ENCODE measurements at places on chromosomes 2 and 18.
A peak's percentile ranks its signal among the peaks of the same experiment; 100 is the strongest.

DNA sequence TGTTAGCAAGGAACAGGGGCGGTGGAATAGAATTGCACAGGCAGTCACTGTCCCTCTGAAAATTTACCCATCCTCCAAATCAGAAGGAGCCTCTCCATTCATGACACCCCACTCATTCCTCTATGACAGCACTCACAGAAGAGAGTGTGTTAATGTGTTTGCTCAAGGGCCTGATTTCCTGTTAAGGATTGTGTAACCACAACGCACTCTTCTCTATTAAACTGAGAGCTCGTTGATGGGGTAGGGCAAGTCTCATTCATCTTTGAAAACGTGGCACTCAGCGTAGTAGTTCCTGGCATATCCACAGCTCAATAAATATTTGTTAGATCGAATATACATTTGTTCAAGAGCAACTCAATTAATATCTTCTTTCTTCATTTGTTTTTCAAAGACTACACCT is 106.4 kb downstream of the VAPA start:
- no peak for DNase-seq

GRCh38 chr18:48627216-48627615 is 88.4 kb downstream of the CTIF start:
- no peak for DNase-seq

DNA sequence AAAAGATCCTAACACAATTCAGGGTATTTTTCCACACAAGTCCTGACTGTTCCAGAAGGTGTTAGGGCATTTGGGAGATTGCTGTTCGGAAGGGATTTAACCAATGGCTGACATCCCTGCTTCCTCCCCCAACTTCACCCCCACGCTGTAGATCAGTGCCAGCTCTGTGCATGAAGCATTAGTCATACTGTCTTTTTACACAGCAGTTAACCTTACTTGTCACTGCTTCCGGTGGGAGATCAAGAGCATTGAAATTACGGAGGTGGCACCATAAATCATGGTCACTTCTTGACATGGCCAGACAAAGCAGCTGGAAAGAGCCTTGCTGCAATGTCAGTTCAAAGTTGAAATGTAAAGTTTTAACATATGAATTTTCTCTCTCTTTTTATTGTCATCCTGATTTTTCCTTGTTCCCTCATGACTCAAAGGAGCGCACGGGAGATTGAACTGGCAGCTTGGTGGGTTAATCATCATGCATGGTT is 70.2 kb downstream of the HRH4 start:
- DNase-seq = no peak

GRCh38 chr2:84496386-84496785 is 19.9 kb upstream of the DNAH6 start:
- DNase-seq = no peak

- DNase-seq = peak; percentile 77
Observed at GRCh38 chr2:61536572-61537276, 1.4 kb downstream of the XPO1 start.

DNA sequence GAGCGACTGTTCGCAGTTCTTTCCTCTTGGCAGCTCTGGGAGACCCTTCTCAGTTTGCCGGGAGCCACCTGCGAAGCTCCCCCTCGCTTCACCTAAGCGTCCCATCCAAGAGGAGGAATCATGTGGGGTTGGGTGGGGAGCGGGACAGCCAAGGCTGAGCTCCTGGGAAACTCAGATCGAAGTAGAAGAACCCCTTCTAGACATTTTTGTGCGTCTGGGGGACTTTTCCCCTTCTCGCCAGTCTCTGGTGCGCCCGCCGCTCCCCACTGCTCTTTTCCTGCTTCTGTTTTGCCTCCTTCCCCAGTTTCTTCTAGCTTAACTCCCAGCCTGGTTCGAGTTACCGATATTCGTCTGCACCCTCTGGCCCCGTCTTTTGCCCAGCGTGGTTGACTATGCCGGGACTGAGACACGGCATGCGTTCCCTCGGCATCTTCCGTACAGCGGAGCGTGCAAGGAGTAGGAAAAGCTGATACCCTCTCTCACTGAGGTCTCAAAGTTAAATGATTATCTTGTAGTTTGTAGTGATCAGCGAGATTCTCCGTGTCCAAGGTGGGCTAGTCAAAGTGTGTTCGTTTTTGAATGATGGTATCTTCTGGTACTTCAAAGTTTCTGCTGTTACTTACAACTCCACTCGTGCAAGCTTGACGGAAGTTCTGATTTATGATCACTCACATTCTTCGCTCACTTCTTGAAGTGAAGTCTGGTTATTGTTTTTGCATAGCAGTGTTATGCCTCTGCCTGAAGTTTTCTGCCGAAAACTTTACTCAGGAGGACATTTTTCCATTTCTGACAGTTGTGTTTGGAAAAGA is 664 bp downstream of the CAMKMT start:
- peak; percentile 23 for DNase-seq

DNA sequence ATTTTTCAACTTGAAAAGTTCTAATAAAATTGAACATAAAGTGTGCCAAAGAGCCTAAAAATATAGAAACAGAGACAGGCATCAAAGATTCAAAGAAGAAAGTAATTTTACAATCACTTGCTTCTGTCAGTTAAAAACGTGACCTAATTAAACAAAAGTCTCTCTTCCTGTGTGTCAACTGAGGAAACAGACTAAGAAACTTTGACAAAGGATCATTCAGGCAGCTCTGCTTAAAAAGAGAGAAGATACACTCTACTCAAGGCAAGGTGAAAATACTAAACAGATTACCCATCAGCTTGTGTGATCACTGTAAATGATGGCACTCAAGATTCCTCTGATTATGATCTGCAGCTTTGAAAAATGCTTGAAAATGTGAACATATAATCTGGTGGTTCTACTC is 47.8 kb downstream of the DYM start:
- no peak for DNase-seq

DNA sequence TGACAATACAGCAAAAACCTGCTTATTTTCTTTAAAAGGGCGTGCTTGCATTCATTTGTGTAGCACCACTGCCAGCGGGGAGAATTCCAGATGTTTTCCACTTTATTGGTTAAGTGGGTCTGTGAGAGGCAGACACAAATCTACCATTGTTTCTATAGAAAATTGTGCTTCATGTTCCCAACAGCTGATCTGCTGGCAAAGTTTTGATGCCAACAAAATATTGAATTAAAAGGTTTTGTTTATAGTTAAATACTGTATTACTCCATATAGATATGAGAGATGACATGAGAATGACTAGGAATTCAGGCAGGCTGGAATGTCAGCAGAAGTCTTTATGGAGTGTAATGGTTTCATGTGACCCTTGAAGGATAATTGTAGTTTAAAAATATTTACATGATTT is 182.7 kb downstream of the MC4R start:
- no peak for DNase-seq

- no peak for DNase-seq
Observed at GRCh38 chr2:171763602-171764001, 76.3 kb downstream of the DYNC1I2 start.

DNA sequence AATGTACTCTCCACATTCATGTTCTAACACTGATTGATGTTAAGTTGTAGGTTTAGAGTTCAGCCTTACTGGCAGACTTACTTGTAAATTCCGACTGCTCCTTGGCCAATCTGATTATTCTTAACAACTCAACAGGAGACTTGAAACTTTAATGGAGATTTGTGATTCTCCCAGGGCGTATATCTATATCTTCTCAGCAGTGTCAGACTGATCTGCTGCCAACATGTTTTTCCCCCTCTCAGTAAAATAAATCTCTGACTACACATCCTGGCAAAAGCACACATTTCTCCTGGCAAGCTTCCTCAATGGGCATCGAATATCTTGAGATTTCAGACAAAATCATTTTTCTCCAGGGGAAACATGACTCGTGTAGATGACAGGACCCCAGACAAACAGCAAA is 1041.2 kb downstream of the DPP10 start:
- DNase-seq = no peak

GRCh38 chr2:232658217-232658785 is 24.9 kb downstream of the EFHD1 start:
- DNase-seq = no peak

GRCh38 chr2:196177124-196177523 is 5.7 kb upstream of the STK17B start:
- no peak for DNase-seq

GRCh38 chr2:10410823-10411437 is 37.2 kb downstream of the ODC1 start:
- DNase-seq = no peak

DNA sequence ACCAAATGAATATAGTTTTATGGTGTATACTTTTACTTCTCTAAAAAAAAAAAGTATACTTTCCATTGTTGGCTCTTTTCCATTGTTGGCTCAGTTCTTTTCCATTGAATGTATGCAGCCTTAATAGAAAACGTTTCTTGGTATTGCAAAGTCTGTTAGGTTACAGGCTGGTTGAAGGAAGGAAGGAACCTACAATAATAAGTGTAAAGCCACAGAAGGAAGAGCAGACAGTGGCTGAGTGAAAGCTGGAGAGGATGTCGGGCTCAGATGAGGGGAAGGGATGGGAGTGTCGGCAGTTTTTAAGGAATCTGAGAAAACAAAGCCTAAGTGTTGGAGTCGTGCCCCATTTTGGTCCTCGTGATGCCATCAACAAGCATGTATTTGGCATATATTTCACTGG is 6.8 kb downstream of the COPS8 start:
- no peak for DNase-seq

DNA sequence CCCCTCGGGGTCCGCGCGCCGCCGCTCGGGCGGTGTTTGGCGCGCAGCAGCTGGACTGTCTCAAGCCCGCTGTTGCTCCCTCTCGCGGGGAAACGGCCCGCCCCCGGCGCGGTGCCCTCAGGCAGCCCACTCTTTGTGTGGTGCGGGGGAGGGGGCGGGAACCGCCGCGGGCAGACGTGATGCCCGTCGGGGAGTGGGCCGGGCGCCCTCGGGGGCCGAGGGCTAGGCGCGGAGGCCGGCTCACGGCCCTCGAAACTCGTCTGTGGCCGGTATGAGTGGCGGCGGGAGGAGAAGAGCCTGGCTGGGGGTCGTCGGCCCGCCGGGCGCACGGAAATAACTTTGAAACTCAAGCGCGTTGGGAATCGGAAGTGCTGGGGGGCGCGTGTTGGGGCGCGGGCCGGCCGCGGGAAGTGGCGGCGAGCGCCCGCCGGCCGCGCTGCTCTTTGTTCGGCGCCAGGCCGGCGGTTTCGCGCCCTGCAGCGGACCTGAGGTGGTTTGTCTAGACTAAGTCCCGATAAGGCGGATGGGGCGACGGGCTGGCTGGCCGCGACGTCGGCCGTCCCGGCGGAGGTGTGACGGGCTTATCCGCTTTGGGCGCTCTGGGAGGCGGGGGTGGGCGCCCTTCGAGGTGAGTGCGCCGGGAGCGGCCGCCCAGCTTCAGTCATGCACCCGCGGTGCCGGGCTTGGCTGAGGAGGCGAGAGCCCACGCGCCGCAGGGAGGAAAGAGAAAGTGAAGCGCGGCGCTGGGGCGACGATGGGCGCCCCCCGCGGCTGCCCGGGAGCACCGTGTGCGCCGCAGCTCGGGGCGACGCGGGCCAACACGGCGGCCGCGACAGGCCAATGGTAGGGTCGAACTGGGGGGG is 679 bp downstream of the PTMA start:
- DNase-seq = peak; percentile 42

Measured in activated T-cell treated with anti-CD3 and anti-CD28 coated beads for 48 hours (primary cell).